ENCODE measurements at places on chromosomes 7 and 10.

GRCh38 chr7:10860516-10860915 is 113.2 kb upstream of the PHF14 start:
- no peak for DNase-seq

DNA sequence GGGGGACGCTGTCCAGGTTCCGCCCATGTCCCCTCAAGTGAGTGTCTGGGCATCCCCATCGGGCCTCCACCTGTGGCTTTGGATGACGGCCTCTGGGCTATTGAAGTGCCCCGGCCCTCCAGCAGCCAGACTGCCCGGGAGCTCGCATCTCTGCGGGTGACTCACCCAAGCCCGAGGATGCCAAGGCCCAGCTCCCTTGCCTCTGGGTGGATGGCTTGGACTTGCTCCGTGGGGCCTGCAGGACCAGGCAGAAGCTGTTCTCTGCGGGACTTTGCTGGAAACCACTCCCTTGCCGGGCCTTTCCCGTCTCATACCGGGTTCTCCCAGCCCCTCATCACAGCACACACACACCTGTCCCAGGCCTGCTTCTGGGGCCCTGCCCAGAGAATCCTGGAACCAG is 22.4 kb downstream of the DPYSL4 start:
- DNase-seq, result no peak

GRCh38 chr7:75835688-75836285 is 22.2 kb upstream of the CCL24 start:
- no peak for DNase-seq

DNA sequence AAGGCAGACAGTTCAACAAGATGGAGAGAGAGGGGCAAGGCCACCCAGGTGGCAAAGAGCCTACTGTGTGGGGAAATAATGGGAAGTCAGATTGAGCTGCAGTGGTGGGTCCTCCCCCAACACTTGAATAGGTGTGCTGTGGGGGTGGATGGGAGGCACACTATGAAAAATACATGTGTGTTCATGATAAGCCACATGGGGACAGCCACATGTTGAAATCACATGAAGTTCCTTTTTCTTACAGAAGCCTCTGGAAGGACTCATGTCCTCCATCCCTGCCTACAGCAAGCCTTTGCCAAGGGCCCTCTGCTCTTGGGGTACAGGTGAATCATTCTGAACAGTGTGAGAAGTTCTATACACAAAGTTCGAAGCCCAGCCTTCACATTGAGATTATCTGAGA is 310.9 kb downstream of the LRMDA start:
- no peak for DNase-seq

DNA sequence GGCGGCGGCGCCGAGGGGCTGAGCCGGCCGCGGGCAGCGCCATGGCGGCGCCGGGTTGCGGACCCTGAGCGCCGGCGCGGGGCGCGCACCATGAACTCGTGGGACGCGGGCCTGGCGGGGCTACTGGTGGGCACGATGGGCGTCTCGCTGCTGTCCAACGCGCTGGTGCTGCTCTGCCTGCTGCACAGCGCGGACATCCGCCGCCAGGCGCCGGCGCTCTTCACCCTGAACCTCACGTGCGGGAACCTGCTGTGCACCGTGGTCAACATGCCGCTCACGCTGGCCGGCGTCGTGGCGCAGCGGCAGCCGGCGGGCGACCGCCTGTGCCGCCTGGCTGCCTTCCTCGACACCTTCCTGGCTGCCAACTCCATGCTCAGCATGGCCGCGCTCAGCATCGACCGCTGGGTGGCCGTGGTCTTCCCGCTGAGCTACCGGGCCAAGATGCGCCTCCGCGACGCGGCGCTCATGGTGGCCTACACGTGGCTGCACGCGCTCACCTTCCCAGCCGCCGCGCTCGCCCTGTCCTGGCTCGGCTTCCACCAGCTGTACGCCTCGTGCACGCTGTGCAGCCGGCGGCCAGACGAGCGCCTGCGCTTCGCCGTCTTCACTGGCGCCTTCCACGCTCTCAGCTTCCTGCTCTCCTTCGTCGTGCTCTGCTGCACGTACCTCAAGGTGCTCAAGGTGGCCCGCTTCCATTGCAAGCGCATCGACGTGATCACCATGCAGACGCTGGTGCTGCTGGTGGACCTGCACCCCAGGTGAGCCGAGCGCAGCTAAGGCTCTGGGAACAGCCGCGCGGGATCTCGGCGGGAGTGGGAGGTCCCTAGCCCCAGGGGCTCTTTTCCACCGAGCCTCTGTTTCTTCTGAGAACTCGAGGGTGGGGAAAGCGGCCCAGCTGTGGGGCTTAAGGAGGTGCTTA is at the start of gene GPR26:
GPR26 (plus strand) TSS at position 38 of the 919 bp plus-strand sequence; CDS start at position 91, 53 bp downstream.
- DNase-seq, result no peak

- DNase-seq, result peak; percentile 10
These were observed 23.5 kb upstream of the KDM7A start for GRCh38 chr7:140200061-140200989.

- peak; percentile 18 for DNase-seq
These were observed 53.9 kb downstream of the SYPL1 start for GRCh38 chr7:106057962-106058927.

- DNase-seq, result no peak
These were observed 305.2 kb downstream of the ADARB2 start for GRCh38 chr10:1432161-1432560.

DNA sequence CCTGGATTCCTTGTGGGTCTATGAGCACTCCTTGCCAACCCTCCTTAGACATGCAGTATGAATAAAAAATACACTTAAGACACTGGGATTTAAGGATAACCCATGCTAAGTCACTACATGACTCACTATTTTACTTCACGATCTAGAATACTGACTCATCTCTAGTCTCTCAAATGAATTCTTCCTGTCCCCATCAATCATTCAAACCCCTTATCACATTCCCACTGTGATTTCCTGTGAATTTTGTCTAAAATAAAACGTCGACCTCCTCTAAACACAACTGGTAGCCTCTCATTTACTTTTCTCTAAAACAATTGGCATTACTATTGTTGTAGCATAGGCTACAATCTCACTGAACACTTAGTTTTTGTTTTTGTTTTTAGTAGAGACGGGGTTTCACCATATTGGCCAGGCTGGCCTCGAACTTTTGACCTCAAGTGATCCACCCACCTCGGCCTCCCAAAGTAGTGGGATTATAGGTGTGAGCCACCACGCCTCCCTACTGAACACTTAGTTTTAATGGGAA is 3.9 kb upstream of the IQUB start:
- no peak for DNase-seq

DNA sequence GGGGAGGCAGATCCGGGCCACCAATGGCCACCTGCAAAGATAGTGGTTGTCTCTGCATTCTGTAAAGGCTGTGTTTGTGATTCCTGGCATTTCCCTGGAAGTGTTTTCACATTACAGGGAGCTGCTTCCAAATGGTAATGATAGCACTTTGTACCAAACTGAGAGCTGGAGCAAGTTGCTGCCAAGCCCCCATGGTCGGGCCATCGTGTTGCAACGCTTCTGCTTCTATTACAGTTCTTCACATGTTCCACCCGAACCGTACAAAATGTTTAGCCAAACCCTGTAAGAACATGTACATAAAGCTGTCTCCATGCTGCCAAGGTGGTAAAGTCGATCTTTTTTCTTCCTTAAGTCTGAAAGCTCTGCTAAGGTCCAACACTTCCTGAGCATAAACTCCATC is 397.7 kb upstream of the NFE2L3 start:
- DNase-seq, result no peak

- peak; percentile 96 for DNase-seq
These were observed at the start of gene LSM5 for GRCh38 chr7:32490127-32490796. LSM5 (minus strand) TSS chr7:32490380; CDS start chr7:32490365, 15 bp downstream.

GRCh38 chr7:53013925-53014324 is 21.5 kb upstream of the POM121L12 start:
- no peak for DNase-seq

DNA sequence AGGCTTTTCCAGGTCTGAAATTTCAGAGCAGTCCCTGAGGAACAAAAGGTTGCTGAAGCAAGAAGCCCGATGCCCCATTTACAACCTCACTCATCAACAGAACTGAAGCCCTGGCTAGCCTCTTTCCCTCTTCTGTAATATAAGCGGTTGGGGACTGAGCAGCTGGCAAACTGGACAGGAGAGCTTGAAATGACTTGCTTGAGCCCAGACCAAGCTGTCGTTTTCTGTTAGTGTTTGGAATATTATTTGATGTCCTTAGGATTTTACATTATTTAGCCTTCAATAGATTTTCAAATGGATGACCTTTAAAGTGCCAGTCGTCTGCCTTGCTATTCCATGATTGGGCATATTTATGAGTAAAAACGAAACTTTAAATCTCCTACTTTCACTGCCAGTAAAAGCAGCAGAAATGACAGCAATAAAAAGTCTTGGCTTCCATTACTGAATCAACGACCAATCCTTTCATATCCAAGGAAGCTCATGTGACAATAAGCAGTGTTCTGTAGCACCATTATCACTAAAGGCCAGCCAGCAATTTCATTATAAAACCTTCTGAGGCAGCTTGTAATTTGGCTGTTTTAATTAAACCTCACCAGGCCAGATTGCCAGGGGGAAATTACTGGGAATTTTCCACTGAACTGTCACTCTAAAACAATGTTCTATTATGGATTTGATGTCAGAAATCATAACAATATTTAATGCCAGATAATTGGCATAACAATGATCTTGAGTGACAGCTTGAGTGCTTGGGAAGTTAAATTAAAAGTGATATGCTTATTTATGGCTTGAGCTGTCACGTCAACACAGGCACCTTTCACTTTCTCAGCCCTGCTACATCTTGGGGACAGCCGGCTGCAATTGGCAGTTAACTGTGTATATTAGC is 85.9 kb downstream of the LSMEM1 start:
- no peak for DNase-seq

DNA sequence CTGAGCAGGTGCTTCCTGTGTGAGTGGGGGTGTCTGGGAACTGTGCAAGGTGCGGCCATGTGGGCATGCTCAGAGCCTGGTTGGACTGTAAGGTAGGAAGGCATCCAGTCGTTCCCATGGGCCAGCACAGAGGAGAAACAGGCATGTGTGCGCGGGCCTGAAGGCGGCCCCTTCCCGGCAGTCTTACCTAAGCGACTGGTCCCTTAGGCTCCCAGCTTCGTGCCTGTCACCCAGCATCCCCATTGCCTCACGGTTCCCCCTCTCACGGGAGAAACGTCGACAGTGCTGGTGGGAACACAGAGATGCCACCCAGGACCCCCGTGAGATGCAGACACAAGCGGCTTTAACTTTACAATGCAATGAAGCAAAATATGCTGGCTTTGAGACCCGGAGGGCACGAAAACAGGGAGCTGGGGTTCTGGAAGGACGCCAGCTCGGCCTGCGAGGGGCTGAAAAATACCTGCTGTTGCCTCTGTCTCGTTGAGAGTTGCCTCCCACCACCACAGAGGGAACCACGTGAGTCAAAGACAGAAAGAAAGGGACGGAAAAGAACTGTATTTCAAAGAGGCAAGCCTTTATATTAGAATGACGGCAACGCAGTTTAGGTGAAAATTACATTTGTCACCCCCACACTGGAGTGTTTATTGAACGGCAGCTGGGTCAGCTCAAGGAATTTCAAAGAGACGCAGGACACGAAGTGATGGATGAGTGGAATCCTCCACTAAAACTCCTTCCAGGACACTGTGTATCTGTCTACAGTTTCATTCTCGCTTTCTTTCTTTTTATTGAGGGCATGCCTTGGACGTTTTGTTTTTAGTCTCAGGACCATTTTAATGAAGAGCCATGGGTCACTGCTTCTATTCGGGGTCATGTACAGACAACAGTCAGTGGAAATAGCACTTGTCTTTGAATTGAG is 128.4 kb downstream of the DNAJB6 start:
- DNase-seq, result no peak

GRCh38 chr10:71708301-71708703 is 11.3 kb downstream of the C10orf105 start:
- peak; percentile 33 for DNase-seq

GRCh38 chr7:101988513-101988912 is 171.1 kb downstream of the CUX1 start:
- no peak for DNase-seq

DNA sequence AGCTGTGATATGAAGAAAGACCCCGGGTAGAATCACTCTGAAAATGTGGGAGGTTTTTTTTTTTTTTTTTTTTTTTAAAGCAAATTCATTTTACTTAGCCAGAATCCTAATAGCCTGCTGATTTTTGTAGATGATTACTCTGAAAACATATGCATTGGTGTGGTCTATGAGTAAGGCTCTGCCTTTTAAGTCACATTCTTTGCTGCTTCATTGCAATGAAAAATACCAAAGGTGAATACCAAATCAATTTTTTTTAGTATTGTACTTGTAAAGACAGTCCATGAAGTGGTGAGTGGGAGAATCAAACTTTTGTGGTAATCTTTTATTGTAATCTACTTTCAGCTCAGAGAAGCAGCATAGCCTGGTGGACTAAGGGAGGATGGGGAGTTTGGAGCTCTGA is 130.3 kb downstream of the SDK1 start:
- DNase-seq, result no peak

- no peak for DNase-seq
These were observed 9.8 kb upstream of the COMTD1 start for GRCh38 chr10:75245354-75246250.

DNA sequence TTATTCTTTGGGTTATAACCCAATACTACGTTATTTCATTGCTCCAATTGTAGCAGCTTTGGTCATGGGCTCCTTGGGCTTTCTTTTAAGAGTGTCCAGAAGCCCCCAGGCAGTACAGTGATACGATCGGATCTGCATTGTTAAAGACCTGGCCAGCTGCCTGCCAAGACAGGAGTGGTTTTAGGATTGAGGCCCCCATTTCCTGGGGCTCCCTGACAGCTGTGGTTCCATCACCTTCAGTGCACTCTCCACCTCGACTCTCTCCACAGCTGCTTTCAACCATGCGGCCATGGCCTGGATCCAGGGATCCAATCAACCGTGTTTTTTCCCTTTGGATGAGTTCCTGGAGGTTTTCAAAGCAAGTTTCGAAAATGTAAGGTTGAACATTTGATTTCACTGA is 123.4 kb upstream of the BTBD16 start:
- no peak for DNase-seq

GRCh38 chr7:36387435-36388231 is 2.0 kb upstream of the ANLN start:
- no peak for DNase-seq

- no peak for DNase-seq
These were observed 116.6 kb downstream of the DOCK4 start for GRCh38 chr7:112089551-112089950.

GRCh38 chr10:125159932-125160855 is at the start of gene CTBP2:
CTBP2 (minus strand) TSS chr10:125160563.
- DNase-seq, result peak; percentile 37

GRCh38 chr10:112842832-112843360 is 107.2 kb upstream of the TCF7L2 start:
- no peak for DNase-seq

- DNase-seq, result no peak
These were observed 19.1 kb downstream of the SKIDA1 start for GRCh38 chr10:21506351-21506750.

- no peak for DNase-seq
These were observed 206.1 kb upstream of the NPSR1 start for GRCh38 chr7:34451923-34452322.

GRCh38 chr7:150857276-150858055 is 5.1 kb downstream of the AOC1 start:
- no peak for DNase-seq

- DNase-seq, result no peak
These were observed 46.0 kb downstream of the ABCA13 start for GRCh38 chr7:48217266-48217665.

- no peak for DNase-seq
These were observed 129.4 kb downstream of the KAT6B start for GRCh38 chr10:74955796-74956195.

- no peak for DNase-seq
These were observed 11.8 kb upstream of the CALD1 start for GRCh38 chr7:134767520-134768168.

GRCh38 chr7:138602451-138602850 is 98.7 kb downstream of the SVOPL start:
- DNase-seq, result no peak
